ENCODE measurements at places on chromosomes 2 and 18.
A peak's percentile ranks its signal among the peaks of the same experiment; 100 is the strongest.

- DNase-seq, result no peak
Measured at GRCh38 chr2:85179541-85179940, 46.3 kb downstream of the TCF7L1 start.

GRCh38 chr2:97359861-97360584 is 229.7 kb downstream of the ANKRD36B start:
- no peak for DNase-seq

- DNase-seq, result no peak
Measured at GRCh38 chr18:49021433-49022129, 70.8 kb upstream of the SMAD7 start.

- DNase-seq, result no peak
Measured at GRCh38 chr2:142175813-142176338, 45.1 kb upstream of the LRP1B start.

- DNase-seq, result no peak
Measured at GRCh38 chr2:232480201-232481190, 7.1 kb downstream of the ECEL1 start.

DNA sequence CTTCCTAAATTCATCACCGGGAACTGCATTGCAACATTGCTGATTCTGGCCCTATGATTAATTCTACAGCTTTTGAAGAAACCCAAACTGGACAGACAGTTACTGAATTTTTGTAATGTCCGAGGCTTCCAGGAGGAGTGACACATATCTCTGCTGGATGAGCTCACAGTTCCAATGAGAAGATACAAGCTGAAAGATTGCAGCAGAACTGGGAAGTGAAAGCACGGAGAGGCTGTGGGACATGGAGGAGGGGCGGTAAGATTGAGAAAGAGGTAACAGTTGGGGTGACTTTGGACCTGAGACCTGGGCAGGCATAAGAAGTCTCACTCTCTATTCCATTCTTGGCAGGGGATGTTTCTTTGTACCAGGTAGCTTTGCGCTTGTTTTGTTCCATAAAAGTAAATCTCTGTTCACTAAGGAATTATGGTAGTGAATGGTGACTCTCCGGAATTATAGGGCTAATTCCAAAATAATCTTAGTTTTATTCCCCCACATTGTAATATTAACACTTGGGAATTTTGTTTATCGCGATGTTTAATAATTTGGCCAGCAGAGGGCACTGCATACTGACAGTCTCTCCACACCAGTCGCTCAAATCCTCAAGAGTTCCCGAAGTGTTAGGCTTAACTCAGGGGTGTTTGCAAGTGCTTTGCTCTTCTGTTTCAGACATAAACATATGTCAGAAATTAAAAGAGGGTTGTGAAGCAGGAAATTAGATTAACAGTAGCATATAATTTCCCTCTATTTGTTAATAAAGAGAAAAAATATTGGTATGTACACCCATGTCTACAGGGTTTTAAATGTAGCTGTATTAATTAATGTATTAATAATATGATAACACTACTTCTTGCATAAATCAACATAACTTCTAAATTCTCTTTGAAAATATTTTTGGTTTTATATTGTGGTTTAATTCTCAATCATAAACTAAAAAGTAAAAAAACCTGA is 201.4 kb downstream of the SOCS6 start:
- DNase-seq, result peak; percentile 34

All from T-helper 1 cell (primary cell).